ENCODE measurements at places on chromosomes 5 and 9.

DNA sequence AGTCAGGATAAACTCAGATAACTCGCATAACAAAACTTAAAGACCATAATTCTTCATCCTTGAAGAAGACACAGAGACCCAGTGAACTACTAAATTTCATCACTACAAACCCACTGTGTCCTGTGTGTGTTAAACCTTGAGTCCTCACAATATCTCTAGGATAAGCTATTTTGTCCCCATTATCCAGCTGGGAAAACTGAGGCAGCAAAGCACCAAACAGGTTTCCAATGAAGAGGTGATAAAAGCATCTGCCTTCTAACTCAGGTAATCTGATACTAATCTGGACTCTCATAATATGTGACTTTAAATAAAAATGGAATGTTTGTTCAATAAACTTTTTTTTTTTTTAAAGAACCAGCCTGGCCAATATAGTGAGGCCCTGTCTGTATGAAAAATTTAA lies 62.7 kb upstream of the PPP2CA start:
- no peaks in the 10 kb centered on the region for H3K27me3 ChIP-seq
- H3K4me3 ChIP-seq, result no peak overlapping the region
- H3K36me3 ChIP-seq, result no peaks in the 10 kb centered on the region
- H3K27ac ChIP-seq, result no peak overlapping the region
- no peak for DNase-seq
- no peaks in the 10 kb centered on the region for H3K4me1 ChIP-seq

- no peaks in the 10 kb centered on the region for H3K4me1 ChIP-seq
- no peak overlapping the region for H3K27ac ChIP-seq
- no peaks in the 10 kb centered on the region for H3K27me3 ChIP-seq
- DNase-seq, result no peak
Measured at GRCh38 chr9:132634327-132634726, 35.5 kb downstream of the DDX31 start.

- H3K4me3 ChIP-seq, result no peak overlapping the region
- H3K36me3 ChIP-seq, result no peaks in the 10 kb centered on the region
- H3K4me1 ChIP-seq, result no peaks in the 10 kb centered on the region
- no peak overlapping the region for H3K27ac ChIP-seq
Measured at GRCh38 chr9:116539549-116539948, 147.6 kb upstream of the TRIM32 start.

DNA sequence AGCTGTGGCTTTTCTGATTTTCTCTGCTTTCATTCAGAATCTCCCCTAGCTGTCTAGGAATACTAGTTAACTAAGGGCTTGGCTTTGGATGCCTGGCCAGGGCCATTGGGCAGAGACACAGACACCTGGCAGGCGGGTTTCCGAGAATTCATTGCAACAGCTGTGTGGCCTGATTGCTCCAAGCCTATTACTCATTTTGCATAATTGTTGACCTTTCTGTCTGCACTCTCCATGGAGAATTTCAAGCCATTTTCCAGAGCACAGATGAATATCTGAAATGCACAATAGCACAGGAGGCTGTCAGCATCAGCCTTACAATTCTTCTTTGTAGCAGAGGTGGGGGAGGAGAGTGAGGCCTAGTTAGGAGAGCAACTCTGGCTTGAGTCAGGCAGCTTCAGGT lies 310.5 kb downstream of the DMAC1 start:
- no peaks in the 10 kb centered on the region for H3K27me3 ChIP-seq
- H3K4me1 ChIP-seq, result no peaks in the 10 kb centered on the region
- H3K36me3 ChIP-seq, result no peaks in the 10 kb centered on the region
- no peak overlapping the region for H3K27ac ChIP-seq

DNA sequence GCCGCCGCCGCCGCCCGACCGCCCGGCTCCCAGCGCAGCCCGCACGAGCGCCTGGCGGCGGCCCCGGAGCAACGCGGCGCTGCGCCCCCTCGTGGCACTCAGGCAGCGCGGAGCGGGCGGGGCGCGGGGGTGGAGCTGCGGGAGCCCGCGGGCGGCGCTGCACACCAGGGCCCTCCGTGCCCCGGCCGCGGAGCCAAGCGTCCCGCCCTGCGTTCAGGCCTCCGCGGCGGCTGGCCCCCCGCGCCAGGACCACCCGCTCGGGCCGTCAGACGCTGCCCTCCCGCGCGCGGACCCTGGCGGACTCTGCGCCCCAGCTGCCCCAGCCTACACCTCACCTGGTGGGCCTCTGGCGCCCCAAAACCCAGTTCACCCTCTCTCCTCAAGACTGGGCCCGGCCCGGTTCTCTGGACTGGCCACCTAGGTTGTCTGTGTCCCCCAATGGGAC lies at the start of gene RASGEF1C:
Gene RASGEF1C, minus strand, starts transcription at position 75 of the 445 bp plus-strand sequence. CDS start 71,159 bp downstream, outside the sequence.
- H3K27me3 ChIP-seq, result no peaks in the 10 kb centered on the region
- H3K27ac ChIP-seq, result no peak within 1 kb of the TSS
- no peaks in the 10 kb centered on the region for H3K36me3 ChIP-seq
- H3K4me1 ChIP-seq, result peaks cover 16% of the 10 kb centered on the region
